ENCODE measurements at places on chromosomes 6 and 20.

DNA sequence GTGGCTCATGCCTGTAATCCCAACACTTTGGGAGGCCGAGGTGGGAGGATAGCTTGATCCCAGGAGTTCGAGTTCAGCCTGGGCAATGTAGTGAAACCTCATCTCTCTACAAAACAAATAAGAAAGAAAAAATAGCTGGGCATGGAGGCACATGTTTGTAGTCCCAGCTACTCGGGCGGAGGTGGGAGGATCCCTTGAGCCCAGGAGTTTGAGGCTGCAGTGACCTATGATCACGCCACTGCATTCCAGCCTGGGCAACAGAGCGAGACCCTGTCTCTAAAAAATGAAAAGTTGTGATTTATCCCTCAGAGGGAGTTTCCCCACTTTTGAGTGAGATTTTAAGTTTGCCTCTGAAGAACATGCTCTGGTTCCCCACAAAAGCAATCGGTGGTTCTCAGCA, 17.4 kb upstream of the BMP7 start:
- no peak for DNase-seq

GRCh38 chr20:51747182-51747911, 20.8 kb downstream of the ATP9A start:
- DNase-seq, result no peak

- peak; percentile 88 for DNase-seq
These were observed 67.2 kb downstream of the FOXO3 start for GRCh38 chr6:108627692-108628550.

- peak; percentile 74 for DNase-seq
These were observed 1.5 kb downstream of the ZNFX1 start for GRCh38 chr20:49276161-49276960.

GRCh38 chr6:25717866-25718740, 36.4 kb upstream of the SLC17A4 start:
- peak; percentile 6 for DNase-seq

GRCh38 chr20:44142413-44142812, 44.6 kb downstream of the JPH2 start:
- peak; percentile 50 for DNase-seq

- DNase-seq, result no peak
These were observed 326 bp downstream of the ZMYND8 start for GRCh38 chr20:47356220-47356525.

- DNase-seq, result no peak
These were observed 165.9 kb downstream of the PTPRT start for GRCh38 chr20:43023836-43024235.

GRCh38 chr6:159939591-159940016, 29.3 kb upstream of the IGF2R start:
- DNase-seq, result no peak

DNA sequence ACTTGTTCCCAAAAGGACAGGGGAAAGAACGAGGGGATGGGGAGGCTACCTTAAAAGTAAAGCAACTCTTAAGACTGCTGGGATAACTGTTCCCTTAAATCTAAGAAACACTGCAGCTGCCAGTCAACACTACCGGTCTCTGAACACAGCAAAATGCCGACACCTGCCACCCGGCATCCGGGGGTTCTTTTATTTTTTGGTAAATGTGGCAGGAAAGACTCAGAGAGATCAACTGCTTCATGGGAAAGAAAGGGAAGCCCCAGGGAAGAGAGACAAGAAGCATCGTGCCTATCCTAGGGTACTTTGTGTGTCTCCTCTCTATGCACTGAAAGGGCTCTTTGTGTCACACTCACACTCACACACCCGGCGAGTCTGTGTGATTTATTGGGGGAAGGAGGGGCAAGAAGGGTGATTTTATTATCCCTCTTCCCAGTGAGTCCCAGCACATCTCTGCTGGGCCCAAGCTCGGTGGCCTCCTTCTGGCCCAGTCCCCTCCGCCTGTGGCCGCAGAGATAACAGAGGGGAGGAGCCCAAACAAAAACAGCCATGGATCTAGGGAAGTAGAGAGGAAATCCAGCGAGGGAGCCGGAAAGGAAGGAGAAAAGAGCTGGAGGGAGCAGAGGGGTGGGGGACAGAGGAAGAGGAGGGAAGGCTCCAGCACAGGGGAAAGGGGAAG, 1.4 kb downstream of the FYN start:
- peak; percentile 30 for DNase-seq

DNA sequence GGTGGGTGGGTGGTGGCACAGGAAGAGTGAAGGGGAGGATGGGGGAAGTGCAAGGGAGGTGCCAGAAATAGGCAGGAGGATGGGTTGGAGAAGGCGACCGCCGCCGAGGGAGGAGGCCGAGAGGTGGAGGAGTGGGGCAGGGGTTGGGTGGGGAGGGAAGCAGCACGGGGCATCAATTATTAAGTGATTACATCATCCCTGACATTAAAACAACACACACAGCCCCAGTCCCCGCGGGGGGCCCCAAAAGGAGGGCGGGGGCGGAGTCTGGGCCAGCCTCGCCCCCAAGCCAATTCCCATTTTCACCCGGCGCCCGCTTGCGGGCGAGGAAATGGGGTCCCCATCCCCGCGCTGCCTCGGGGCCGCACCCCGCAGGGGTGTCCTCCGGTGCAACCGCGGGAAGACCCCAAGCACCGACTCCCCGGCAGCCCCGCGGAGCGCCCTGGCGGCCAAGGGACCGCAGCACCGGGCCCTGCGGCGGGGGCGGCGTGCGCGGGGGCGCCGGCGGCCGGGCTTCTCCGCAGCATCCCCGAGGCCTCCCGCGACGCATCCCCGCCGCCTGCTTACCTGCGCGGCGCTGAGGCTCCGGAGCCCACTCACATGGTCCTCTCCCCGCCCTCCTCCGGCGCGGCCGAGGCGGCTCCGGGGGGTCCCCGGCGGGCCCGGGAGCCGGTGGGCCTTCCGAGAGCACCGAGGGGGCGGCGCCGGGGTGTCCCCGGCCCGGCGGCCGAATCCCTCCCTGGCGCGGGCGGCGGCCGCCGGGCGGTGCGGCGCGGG, 663 bp downstream of the FYN start:
- peak; percentile 30 for DNase-seq

GRCh38 chr6:76681781-76682180, 609.3 kb upstream of the IMPG1 start:
- no peak for DNase-seq

DNA sequence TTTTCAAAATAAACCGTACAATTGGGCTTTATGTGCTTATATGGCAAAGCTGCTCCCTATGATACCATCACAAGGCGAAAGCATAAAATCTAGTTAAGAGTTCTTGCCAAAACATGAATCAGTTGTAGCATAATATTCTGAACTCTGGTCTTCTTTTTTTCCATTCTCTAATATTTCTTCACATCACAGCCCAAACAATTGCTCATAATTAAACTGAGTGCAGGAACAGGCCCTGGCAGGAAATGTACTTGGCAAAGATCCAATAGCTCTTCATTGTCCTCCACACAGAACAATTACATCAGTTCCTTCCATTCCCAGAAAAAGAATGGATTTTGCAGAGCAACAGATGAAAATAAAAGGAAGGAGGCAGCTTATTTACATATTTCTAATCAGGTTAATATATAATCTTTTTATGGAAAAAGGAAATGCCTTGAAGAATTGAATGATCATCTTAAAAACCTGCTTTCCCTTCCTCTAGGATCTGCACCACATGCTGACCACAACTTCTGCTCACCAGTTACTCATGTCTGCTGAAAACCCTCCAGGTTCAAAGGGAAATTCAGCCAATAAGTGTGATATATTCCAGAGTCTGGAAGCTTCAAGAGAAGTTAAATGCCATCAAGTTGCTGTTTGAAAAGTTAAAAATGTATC, 123.3 kb upstream of the COL21A1 start:
- peak; percentile 87 for DNase-seq

DNA sequence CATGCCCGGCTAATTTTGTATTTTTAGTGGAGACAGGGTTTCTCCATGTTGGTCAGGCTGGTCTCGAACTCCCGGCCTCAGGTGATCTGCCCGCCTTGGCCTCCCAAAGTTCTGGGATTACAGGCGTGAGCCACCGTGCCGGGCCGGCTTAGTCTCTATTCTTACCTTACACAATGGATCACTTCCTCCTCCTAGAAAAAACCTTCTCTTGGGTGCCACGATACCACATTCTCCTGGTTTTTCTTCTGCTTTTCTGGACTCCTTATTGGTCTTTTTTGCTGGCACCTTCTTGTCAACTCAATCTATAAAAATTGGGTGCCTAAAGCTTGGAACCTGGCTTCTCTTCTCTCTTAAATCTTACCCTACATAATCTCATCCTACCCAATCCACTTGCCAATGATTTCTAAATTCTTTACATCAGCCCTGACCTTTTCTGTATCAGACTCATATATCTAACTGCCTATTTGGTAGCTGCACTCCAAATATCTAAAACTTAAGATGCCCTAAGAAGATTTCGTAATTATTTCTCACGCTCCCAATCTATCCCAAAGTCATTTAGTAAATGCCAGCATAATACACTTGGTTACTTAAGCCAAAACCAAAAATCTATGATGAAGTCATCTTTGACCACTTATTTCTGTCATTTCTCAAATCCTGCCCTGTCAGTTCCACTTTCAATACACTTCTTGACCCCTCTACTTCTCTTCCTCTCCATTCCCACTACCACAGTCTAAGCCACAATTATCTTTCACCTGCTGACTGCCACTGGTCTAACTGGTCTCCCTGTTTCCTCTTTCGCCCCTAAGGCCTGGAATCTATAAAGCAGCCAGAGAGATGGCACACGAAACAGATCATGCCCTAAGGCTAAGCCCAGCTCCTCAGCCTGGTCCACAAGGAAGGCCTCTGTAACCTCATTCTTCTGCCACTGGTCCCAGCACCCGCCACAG, 43.2 kb downstream of the ELMO2 start:
- no peak for DNase-seq

DNA sequence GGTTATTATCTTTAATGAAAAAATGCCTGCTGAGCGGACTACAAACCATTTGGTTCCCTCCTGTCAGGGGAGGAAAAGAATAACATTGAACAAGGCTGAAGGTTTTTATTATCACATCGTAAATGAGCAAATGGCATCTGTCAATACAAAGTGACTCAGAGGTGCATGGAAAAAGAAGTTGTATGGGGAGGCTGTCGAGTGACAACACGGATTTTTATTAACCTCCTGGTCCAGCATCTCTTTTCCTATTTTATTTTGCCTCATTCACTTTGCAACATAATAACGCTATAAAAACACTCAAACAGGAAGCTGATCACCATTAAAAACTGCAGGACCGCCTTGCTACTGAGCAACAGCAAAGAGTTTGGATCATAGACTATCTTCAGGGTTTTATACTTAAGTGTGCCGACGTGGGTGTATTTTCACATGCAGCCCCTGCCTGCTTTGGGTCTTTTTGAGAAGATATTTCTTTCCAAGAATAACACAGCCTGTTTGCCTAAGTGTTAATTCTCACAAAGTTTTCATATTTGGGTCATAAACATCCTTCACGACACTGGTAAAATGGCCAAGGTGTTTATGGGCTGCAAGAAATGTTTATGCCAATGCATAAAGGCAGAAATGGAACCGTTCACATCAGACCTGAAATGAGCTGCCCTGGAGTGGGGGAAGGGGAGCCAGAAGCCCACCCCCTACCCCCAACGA, 132.1 kb upstream of the SALL4 start:
- no peak for DNase-seq

GRCh38 chr6:36052097-36052496, 24.5 kb downstream of the MAPK14 start:
- DNase-seq, result no peak

- no peak for DNase-seq
These were observed 116.3 kb downstream of the ERMARD start for GRCh38 chr6:169867751-169868191.

- DNase-seq, result no peak
These were observed 114.6 kb downstream of the RCAN2 start for GRCh38 chr6:46376562-46377061.

GRCh38 chr6:43402820-43403219, 24.5 kb upstream of the ABCC10 start:
- DNase-seq, result no peak

DNA sequence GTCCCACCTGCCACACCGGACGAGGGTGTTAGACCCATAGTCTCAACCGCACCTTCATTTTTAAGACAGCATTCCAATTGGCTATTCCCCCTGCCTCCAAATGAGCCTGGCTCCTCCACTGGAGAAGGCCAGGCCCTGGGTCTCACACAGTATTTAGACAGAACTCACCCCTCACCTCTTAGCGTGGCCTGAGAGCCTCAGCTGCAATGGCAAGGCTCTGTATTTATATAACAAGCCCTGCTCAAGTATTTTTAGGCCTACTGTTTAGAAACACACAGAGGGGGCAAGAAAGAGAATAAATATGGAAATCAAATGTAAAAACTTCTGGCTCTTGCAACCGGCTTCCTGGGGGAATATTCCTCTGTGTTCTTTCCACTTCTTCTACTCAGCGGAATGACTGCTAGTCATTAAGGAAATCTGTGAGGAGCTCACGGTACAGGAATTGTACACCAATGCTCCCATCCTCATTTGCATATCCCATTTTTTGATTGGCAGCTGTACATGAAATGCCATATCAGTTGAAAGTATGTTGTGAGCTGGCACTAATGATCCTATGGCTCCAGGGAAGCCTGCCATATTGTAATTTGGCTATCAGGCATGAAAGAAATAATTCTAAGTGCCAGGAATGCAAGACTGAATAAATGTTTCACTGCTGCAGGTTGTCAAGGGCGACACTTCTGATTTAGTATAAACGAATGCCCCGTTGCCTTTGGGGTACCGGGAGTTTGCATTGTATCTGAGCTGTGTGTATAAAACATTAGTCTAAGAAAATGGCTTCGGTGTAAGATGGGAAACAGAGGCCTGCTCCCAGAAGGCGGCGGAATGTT, 207.5 kb downstream of the ZNF217 start:
- DNase-seq, result no peak

GRCh38 chr6:133289733-133290306, 48.7 kb downstream of the EYA4 start:
- no peak for DNase-seq

- no peak for DNase-seq
These were observed 2.1 kb downstream of the FAM210B start for GRCh38 chr20:56360908-56361205.

DNA sequence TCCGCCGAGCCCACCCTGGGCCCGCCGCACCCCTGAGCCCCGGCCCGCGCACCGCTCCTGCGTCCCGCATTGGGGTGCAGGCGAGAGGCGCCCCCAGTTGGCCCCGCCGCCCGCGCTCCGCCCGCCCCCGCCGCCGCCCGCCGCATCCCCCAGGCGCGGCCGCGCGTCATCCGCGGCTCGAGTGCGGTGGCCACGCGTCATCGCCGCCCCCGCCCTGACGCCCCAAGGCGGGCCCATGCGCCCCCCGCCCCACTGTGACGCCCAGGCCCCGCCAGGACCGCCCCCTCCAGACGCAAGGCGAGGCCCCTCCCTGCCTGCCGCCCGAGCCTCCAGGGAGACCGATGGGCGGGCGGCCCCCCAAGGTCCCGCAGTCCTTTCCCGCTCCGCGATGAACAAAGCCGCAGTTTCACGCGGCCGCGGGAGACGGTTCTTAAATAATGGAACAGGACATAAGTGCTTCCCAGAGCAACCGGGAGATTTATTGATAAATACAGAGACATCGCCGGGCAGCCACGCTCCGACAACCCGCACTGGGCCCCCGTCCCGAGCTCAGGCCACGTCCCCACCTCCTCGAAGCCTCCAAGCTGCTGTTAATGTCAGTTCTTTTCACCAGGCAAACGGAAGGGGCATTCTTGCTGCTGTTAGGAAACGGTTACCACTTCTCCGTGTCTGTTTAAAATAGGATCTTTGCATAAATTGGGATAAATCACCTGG, at the start of gene ANKRD60:
ANKRD60 (minus strand) TSS at position 170 of the 714 bp plus-strand sequence; CDS start at position 170, 0 bp downstream.
- peak; percentile 73 for DNase-seq
